ENCODE measurements at places on chromosomes 5 and 9.
A peak's percentile ranks its signal among the peaks of the same experiment; 100 is the strongest.

DNA sequence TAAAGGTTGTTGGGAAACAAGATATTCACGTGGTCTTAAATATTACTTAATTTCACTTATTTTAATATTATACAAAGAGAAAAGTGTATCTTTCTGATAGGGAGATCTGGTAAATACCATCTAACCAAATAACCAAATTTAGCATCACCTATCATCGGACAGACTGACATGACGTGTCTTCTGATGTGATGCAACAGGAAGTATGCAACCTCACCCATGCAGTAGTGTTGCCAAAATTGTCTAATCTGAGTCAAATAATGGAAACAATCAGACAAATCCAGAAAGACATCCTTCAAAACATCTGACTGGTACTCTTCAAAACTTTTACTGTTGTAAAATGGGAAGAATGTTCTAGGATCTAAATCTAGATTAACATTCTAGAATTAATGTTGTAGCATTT lies 148.0 kb downstream of the FGF1 start:
- no peak for DNase-seq

- DNase-seq: peak; percentile 5
Observed at GRCh38 chr5:150155258-150156026, at the start of gene PDGFRB. PDGFRB (minus strand) TSS chr5:150155845; CDS start chr5:150137047, 18,798 bp downstream.

DNA sequence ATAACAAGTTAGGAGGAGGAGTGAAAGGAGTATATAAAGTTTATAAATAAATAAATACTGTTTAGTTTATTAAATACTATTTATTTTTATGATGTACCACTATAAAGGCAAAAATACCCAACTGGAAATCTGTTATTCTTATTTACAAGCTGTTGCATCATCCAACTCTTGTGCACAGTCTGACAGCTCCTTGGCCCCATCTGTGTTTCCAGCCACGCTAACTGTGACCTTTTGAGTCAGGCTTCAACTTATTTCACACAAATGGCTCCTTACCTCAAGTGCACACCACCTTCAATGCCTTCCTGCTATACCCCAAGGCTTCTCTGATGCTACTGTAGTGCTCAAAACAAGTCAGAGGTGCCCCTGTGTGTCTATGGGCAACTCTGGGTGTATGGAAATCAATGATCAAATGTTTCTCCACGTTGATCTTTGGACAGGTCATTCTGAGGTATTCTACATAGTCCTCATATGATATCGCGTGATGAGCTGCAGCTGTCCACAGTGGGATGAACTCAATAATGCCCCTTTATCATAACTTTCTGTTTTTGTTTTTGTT lies 303.2 kb upstream of the GRAMD2B start:
- DNase-seq: no peak

DNA sequence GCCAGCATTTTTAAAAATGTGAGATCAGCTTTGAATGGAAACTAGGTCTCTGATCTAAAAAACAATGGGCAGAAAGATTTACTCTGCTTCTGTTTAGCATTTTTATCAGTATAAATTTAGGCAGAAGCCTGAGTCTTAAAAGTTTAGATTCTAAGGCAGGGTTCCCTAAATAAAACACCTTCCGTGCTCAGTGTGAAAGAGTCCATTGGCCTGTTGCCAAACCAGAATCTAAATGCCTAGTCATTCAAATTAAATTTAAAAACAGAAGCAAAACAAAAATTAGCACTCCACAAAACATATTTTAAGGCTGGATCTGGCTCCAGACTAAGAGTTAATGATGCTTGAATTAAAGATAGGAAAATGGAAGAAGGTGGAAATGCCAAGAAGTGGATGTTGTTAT lies 4.5 kb downstream of the TYRP1 start:
- no peak for DNase-seq

- DNase-seq: no peak
Observed at GRCh38 chr5:96219580-96220281, 213.3 kb downstream of the PCSK1 start.

DNA sequence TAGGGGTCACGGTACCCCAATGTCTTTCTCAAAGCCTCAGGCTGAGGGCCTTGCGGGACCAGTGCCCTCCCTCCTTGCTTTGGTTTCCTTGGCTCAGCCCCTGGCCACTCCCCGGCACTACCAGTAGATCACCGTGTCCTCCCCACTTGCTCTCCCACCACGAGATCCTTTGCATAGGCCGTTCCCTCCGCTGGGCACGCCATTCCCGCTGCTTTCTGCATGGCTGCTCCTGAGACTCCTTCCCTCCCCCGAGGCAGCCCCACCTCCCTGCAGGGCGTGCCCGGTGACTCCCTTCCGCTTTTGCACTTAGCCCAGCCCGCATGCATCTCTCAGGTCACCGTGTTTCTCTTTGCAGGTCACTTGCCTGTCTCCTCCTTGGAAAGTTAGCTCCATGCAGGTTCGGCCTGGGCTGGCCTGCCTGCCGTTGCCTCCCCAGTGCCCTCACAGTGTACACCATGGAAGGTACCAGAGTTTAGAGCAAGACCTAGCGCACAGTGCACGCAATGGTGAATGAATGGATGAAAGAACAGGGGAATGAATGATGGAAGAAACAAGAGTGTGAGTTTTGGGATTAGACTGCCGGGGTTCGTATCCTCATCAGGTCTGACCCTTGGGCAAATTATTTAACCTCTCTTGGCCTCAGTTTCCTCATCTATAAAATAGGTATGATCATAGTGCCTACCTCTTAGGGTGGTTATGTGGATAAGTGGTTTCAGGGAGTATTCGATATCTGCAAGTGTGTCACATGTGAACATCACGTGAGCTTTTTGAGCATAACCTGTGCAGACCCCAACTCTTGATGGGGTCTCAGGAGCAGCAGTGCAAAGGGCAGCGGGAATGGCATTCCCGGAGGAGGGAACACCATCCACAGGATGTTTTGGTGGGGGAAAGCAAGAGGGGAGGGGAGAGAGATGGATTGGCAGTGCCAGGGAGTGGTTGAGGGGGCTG lies 214.3 kb downstream of the C9orf50 start:
- DNase-seq: no peak

DNA sequence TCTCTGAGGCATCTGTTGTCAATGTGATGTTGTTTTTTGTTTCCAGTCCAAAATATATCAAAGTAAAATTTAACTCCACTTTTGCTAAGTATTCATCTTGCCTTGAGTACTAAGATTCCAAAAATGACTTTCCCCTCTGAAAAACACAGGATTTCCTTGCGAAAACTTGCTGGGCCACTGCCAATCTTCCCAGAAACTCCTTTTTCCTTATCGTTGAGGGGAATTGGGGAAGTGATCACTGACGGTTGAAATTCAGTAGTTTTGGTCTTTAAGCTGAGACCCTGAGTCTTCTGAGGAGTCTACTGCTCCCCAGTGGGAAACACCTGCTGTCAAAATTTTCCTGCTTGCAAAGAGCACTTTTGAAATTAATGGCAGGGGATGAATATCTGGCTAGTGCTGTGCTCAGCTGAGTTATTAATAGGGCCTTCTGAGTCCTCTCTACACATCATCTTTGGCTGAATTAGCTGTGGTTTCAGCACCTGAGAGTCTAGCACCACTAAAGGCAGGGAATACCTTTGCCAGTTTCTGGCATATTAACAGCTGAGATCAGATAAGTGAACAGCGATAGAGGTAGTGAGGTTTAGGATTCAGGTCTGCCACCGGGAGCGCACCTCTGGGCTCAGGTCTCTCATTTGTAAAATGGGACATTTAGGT lies 18.0 kb downstream of the TLR4 start:
- no peak for DNase-seq

DNA sequence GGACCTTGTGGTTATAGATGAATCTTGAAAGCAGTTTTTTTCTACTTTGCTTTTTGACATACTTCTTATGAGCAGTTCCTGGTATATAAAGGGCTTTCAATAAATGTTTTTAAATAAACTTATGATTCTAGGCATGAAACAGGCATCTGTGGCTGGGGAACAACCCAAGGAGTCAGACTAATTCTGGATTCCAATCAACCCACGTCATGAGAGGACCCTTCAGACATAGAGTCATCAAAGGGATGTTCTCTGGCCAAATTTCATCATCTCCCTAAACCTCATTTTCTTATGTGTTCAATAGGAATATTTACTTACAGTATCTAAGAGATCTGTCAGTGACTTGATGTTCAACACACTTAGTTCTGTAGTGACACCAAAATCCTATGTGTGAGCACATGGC lies 243.8 kb upstream of the ZNF462 start:
- DNase-seq: no peak

DNA sequence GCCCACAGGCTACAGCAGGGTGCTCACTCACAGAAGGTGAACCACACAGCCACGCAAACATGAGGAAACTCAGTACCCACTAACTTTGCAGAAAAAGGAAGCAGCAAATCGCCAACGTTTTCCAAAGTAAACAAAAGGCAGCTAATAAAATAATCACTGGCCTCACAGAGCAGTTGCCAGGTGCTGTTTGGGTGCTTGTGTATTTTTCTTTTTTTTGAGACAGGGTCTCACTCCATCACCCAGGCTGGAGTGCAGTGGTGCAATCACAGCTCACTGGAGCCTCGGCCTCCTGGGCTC lies 3.8 kb downstream of the SNAPC4 start:
- no peak for DNase-seq

DNA sequence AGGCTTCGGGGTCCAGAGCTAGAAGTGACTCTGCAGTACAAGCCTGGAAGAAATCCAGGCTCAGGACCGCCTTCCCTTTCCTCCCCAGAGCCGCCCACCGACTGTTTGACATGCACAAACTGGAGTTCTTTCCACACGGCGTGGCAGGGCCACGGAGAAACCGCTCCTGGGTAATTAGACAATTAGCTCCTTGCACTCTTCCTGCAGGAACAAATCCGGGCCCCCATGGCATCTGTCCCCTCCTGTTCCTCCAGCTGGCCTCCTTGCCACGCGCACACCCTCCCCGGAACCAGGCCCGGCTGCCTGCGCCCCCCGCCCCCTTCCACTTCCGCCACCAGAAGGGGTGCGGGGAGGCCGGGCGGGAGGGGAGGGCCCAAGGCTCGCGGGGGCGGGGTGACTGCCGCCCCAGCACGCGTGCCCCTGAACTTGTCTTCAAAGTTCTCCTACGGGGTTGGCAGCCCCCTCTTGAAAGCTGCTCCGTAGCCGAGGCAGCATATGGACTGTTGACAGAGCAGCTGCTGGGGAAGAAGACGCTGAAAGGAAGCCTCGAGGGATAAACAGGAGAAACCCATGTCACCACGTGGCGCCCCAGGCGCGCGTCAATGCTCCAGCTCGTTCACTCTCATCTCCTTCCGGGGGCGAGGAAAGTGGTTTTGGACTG lies 74.3 kb downstream of the SEC61B start:
- peak; percentile 24 for DNase-seq

GRCh38 chr9:109346904-109347303 lies 26.0 kb upstream of the EPB41L4B start:
- DNase-seq: no peak

GRCh38 chr5:69285448-69286116 lies 47.0 kb downstream of the CCDC125 start:
- no peak for DNase-seq
